Iris pigment epithelial cell (primary cell): ENCODE measurements at places on chromosomes 2 and 18.

DNA sequence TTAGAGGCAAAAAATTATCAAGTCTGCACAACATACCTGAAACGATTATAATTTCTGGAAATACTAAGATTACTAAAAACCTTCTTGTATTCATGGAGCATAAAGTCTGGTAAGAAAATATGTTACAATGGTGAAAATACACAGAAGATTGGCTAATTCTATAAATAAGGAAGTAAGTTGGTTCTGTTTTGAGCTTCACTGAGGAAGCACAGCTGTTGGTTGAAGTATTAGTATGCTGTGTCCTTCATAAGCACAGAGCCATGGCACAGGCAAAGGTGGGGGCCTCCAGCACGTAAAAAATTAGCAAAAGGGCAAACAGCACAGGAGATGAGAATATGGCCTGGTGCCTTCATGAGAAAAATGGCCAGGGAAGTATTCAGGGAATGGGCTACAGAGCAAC is 40.4 kb upstream of the ANKRD62 start:
- no peak for DNase-seq

DNA sequence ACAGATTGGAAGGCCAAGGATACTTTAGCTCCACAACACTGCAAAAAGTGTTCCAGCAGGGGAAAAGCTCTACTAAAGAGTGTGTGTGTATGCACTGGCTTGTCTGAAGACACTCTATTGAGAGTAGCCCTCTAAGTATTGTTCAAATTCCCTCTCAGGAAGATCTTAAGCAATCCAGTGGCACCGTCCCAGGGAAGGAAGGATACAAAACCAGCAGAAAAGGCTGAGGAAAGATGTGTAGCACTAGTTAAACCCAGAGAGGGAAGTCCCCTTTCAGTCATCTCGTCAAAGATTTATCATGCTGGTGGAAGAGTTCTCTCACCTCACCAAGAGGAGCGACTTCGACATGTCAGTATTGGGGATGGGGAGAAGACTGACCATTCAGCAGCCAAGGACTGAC is 50.5 kb downstream of the DHRS9 start:
- no peak for DNase-seq

- DNase-seq: no peak
Observed at GRCh38 chr2:204945376-204945775, 400.1 kb downstream of the PARD3B start.

- no peak for DNase-seq
Observed at GRCh38 chr2:158091647-158092046, 10.0 kb upstream of the UPP2 start.

- DNase-seq: no peak
Observed at GRCh38 chr18:75409806-75410205, 17.7 kb downstream of the SMIM21 start.

DNA sequence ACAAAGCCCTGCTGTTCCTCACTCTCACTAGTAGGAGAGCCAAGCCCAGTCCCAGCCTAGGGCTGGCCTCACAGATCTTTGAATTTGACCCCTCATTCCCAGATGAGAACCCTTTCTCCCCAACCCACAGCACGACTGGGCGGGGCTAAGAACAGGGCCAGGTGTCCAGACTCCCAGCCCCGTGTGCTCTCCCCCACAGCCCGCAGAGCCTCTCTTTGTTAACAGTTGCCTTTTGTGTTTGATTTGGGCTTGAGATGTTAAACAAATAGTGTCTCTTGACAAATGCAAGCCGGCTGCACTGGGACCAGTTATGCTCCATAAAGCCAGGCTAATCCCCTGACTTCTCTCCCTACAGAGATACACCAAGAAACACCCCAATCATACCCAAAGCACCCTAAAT is 4.7 kb upstream of the KCNK3 start:
- DNase-seq: no peak

GRCh38 chr2:135167273-135167672 is 115.2 kb downstream of the RAB3GAP1 start:
- DNase-seq: no peak

DNA sequence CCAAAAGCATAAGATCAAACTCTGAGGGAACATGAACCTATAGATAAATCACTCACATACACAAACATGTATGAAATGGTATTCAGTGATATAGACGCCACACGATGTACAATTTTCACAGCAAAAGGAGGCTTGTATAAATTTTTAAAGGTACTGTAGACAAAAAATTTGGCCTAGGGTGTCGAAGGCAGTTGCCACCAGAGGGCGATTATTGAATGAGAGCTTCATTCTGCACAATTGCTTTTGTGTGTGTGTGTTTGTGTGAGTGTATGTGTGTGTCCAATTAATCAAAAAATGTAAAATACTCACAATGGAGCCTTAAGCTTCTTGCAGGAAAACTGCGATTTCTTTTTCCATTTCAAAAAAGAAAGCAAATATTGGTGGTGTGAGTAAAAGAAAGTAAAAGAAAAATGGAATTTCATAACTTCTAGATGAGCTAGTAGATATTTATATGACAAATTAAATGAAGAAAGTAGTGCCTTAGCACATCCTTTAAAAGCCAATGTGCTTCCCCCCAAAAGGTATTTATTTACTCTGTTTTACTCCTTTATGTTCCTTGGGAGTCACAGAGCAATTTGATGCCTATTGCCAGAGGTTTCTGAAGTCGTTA is 800.1 kb downstream of the SATB2 start:
- peak; percentile 9 for DNase-seq

- DNase-seq: no peak
Observed at GRCh38 chr2:222242532-222242931, 56.3 kb downstream of the PAX3 start.

DNA sequence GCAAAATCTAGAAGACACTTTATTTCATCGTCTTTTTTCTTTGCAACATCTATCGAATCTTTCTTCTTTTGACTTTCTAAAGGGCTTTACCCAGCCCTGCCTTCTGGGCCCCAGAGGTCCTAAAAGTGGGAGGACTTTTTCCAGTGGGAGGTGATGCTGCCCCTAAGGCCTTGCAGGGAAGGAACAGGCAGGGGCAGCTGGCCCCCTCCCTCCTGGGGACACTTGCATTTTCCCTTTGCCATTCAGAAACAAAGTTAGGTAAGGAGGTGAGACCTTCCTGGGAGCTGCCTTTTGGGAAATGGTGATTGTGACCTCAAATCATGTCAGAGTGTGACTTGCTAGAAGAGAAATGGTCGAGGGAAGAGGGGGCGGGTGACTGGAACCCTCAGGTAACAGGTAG is 132.7 kb downstream of the GLI2 start:
- no peak for DNase-seq

DNA sequence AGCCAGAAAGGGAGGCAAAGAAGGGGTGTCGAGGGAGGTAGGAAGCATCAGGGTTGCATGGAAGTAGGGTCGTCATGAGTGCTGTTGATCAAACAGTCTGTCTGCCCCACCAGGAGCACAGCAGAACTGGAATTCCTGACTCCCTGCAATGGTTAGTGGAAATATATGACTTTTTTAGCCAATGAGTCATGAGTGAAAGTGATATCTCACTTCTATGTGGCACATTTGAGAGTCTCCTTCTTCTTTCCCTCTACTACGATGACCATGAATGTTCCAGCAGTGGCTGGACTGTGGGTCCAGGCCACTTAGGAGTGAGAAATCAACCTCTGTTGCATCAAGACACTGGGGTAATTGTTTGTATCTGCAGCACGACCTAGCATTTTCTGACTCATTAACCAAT is 199.5 kb downstream of the TTC32 start:
- peak; percentile 29 for DNase-seq

GRCh38 chr2:206198677-206199076 is 39.0 kb downstream of the EEF1B2 start:
- peak; percentile 21 for DNase-seq

GRCh38 chr2:117832905-117833613 is 18.6 kb downstream of the DDX18 start:
- DNase-seq: peak; percentile 61

DNA sequence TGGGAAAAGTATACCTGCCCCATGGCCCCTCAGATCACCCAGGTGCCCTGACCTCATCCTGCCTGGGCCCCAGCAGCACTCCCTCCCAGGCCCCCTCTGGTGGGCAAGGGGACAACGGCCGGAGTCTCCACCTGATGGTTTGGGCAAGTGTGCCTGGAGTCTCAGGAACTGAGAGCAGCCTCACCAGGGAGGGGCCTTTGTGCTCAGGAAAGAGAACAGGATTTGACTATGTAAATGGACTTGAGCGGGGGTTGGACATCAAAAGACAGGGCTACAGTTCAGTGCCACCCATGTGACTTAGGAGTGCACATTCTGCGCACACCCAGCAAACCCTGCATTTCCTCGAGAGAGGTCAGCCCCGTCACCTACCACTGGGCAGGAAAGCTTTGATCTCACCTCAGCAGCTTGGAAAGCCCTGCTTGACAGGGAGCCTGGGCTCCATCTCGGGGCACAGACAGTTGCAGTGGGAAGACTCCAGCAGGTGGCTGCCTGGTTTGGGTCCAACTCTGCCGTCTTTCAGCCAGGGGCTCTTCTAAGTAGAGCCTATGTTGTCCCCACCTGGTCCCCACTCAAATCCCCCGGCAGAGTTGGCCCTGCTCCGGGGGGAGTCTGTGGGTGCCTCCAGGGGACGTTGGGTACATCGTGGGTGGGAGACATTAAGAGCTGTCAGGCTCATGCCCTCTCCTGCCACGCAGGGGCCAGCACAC is 3.3 kb downstream of the INPP5D start:
- DNase-seq: no peak

GRCh38 chr2:194725169-194725568 is 931.9 kb upstream of the SLC39A10 start:
- DNase-seq: no peak
